ENCODE measurements at places on chromosomes 2 and 18.

DNA sequence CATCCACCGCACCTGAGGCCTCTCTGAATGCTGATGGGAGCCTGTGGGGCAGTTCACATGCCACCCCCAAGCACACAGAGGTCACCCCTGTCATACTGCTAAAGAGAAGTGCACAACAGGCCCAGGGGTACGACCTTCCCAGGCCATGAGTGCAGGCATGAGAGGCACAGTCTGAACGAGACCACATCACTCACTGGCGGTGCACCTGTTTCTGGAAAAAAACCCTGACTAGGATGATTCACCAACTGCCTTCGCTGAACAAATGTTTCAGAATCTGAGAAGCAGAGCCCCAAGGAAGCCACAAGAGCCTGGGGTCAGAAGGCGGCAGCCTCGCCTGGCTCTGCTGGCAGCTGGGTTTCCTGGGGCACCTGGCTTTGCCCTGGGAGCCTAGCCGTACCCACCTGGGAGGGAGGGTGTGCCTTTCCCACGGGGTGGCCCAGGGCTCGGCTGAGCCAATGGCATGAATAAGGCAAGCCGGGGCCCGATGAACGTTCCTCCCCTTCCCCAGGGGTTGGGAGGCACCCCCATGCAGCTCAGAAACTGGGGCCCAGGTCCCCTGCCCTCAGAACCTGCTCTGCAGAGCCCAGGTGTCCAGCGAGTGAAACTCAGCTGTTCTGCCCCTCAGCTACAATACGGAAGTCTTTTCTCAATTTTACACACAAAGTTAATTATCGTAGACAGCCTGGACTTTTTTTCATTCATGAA, 73.8 kb downstream of the HDAC4 start:
- DNase-seq, result peak; percentile 44

GRCh38 chr18:6021306-6022073, 126.2 kb upstream of the TMEM200C start:
- DNase-seq, result no peak

DNA sequence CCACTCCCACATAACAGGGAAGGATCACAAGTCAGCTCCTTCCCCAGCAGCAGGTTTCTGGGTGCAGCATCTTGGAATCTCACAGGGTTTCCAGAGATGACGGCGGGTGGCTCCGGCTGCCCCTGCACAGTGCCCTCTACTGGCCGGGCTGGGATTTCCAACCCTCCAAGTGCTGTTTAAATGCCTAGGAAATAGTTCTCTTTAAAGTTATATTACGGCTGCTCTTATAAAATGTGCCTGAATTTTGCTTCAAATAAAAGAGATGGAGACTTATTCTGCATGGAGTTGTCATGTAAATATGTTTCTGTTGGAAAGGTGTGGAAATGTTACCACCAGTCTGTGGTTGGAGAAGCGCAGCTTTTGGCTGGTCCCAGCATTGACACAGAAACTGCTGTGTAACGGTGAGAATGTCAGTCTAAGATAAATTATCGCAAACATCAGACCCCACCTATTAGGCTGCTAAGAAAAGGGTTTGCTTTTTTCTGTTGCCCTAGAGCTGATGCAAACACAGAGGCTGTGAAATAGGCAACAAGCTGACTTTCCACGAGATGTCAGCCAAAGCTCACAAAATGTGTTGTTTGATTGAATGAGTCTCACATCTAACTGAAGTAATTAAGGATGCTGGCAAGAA, 3.3 kb upstream of the HJURP start:
- DNase-seq, result peak; percentile 38

DNA sequence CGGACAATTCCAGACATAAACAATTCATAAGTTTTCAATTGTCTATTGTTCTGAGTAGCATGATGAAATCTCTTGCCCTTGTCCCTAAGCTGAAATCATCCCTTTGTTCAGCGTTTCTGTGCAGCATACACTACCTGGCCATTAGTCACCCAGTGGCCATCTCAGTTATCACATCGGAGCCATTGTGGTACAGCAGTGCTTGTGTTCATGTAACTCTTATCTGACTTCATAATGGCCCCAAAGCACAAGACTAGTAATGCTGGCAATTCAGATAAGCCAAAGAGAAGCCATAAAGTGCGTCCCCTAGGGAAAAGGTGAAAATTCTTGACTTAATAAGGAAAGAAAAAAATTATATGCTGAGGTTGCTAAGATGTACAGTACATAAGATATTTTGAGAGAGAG, 127.2 kb downstream of the FHOD3 start:
- DNase-seq, result no peak

- no peak for DNase-seq
These were observed at the start of gene SLC66A3 for GRCh38 chr2:11155381-11156035. Gene SLC66A3 (plus strand): TSS chr2:11155467. CDS start chr2:11155547, 80 bp downstream.

DNA sequence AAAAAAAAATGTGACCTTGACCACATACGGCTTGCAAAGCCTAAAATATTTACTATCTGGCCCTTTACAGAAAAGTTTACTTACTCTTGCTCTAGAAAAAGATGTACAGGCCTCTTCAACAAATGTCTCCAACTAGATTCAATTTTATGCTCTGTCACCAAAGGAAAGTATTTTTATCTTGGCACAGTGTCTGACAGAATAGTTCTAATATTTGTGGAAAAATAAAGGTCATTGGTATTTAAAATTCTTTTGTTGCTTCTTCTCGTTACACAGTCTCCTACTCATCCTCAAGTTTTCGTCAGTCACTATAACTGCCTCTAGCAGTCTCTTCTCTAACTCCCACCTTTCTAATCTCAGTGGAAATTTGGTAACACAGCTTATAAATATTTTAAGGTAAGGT, 1.4 kb downstream of the RBKS start:
- DNase-seq, result no peak

DNA sequence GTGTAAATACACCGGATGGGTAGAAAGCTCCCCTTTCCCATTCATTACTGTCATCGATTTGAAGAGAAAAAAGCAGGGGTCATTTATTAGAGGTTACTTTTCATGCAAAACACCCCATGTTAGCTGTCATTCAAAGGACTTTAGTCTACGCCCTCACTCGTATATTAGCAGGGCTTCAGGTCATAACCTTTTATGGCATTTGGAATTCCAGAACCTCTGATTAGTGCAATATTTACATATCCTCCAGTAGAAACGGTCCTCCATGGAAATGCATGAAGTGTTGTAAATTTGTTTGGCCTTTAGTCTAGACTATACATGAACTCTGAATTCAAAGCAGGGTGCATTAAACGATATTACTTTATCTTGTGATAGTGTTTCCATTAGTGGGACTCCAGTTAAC, 180.5 kb downstream of the ZNF516 start:
- no peak for DNase-seq

- no peak for DNase-seq
These were observed 642.9 kb downstream of the ZEB2 start for GRCh38 chr2:143877056-143877455.

- DNase-seq, result no peak
These were observed 38.1 kb downstream of the SMAD4 start for GRCh38 chr18:51068105-51068504.

- no peak for DNase-seq
These were observed 41.4 kb downstream of the STEAP3 start for GRCh38 chr2:119264781-119265692.

GRCh38 chr18:5439986-5440696, 103.7 kb downstream of the EPB41L3 start:
- DNase-seq, result no peak

DNA sequence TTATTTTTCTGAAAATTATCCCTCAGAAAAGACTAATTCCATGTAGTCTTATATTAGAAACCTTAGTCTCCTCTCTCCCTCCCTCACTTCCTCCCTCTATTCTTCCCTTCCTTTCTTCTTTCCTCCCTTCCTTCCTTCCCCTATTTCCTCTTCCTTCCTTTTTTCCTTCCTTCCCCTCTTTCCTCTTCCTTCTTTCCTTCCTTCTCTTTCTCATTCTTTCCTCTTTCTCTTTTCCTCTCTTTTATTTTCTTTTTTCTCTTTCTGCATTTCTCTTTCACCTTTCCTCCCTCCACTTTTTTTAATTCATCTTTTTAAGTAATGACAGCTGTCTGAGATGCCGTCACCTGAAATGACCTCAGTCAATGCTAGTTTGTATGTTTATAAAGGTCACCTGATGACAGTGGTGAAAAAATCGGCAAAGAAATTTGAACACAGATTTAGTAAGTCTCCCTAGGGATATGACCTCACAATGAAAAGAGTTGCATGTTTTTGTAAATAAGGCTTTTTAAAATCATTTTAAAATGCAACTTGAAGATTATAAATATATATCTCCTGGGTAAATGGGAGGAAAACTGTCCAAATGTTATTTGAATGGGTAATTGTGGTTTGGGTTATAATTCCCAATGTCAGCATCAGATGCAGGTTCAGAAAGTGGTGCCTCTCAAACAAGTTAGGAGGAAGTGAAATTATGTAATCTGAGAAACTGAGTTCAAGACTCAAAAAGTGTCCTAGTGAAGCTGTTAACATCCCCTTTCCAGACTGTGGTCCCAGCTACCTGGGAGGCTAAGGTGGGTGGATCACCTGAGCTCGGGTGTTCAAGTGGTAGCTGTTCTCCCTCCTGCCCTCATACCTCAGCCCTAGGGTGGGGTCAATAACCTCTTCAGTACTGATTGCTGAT, 90.3 kb upstream of the ST3GAL5 start:
- DNase-seq, result no peak

DNA sequence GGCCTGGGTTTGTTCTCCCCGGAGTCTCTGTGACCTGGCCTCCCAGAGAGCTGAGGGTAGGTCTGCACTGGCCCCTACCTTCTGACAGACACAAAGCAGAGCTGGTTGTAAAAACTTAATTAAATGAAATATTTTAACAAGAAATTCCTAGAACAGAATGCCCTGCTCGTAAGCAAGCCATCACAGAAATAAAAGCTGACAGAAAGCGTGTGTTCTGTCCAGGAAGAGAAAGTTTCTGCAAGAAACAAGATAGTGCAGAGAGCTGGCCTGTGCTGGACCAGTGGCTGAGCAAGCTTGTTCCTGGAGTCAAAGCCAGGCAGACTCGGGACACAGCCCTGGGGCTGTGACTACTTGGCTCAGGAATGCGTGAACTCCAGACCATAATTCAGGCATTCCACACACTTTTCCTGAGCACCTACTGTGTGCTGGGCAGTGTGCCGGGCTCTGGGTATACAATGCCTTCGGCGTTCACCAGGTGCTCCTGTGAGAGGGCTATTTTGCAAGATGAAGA, 51.6 kb downstream of the APOB start:
- DNase-seq, result no peak

GRCh38 chr2:232538671-232539070, 821 bp upstream of the CHRNG start:
- no peak for DNase-seq

- DNase-seq, result no peak
These were observed 1.0 kb downstream of the CHRNG start for GRCh38 chr2:232540441-232541041.

- no peak for DNase-seq
These were observed 2.6 kb downstream of the GRHL1 start for GRCh38 chr2:9954136-9954535.

DNA sequence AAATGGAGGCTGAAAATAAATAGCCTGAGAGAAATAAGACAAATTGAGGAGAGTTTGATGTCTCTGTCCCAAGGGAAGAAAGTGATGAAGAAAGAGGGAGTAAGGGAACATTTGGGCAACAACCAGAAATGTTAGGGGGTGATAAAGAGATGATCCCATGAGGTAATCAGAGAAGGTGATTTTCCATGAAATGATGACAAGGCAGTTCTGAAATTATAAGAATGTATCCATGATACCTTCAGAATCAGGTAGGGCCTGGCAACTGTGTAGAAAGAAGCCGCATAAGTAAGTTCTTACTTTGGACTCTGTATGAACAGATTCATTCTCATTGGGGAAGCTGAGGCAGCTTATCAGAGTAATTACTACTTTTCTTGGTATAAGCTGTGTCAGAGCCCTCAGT, 106.1 kb downstream of the THSD7B start:
- no peak for DNase-seq

DNA sequence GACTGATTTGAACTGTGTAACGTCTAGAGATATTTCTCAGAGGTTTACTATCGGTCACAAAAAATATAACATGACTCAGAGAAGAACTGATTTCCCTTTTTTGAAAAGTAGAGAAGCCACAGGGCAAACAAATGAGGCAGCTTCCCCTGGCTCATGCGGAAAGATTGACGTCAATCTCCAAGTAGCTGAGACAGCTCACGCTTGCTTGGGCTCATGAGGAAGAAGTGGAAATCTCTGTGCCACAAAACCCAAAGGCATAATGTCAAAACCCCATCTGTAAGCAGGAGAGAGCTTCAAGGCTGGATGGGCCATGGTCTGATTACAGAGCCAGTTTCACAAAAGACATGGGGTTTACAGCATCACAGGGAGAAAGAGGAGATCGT, 188.1 kb downstream of the ARL4C start:
- peak; percentile 57 for DNase-seq

GRCh38 chr2:108446703-108447102, 2.3 kb upstream of the GCC2 start:
- no peak for DNase-seq

GRCh38 chr2:132731441-132731840, 61.4 kb upstream of the LYPD1 start:
- DNase-seq, result no peak

DNA sequence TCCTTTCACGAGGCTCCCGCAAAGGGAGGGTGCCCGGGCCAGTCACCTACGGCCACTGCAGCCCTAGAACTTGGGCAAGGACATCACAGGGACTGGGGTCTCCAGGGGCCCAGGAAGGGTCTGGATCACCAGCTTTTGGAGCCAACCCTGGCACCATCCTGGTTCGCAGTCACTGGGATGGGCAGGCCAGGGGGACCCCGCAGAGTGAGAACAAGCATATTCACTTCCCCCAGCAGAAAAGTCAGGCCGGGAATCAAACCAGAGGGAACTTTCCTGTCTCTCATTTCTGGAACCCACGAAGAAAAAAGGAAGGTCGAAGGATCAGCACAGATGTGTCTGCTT, 15.4 kb downstream of the SMAD7 start:
- no peak for DNase-seq

GRCh38 chr2:28422908-28423741, 30.5 kb downstream of the FOSL2 start:
- DNase-seq, result no peak

DNA sequence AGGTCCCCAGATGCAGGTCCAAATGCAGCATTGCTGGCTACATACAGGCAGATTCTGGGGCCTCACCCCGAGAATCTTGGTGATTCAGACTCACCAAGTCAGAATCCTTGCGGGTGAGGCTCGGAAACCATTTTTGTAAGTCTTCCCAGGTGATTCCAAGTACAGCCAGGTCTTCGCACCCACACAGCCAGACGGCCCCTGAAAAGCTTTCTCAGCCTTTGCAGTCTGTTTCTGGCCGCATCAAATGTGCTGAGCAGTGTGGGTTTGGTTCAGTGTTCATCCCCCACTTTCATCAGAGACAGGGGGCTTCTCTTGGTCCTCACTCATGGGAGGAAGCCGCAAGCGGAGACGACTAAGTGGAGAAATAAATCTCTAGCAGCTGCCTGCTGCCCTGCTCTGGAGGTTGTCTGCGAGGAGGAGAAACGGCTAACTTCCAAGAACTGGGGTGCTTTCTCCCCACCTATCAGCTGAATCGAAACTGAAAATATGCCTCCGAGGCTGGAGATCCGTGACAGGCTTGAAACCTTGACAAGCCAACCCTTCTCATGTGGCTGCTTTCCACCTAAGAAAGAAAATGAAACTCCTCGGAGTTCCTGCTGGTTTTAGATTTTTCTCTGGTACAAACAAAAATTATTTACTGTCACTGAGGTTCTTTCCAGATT, 8.9 kb upstream of the TMEM185B start:
- DNase-seq, result no peak

All from activated CD8-positive, alpha-beta memory T cell treated with anti-CD3 and anti-CD28 coated beads for 1 hour (primary cell).